Inflammatory macrophage treated with lipopolysaccharide for 1 hour (primary cell): ENCODE measurements at places on chromosomes 2 and 18.

DNA sequence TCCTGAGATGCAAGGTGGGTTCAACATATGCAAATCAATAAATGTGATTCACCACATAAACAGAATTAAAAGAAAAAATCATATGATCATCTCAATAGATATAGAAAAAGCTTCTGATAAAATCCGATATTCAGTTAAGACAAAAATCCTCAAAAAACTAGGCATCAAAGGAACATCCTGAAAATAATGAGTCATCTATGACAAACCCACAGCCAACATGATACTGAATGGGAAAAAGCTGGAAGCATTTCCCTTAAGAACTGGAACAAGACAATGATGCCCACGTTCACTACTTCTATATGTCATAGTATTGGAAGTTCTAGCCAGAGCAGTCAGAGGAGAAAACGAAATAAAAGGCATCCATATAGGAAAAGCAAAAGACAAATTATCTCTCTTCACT is 80.4 kb downstream of the MYO3B start:
- DNase-seq, result no peak

- DNase-seq, result no peak
Measured at GRCh38 chr2:30639836-30640235, 167.4 kb downstream of the CAPN13 start.

DNA sequence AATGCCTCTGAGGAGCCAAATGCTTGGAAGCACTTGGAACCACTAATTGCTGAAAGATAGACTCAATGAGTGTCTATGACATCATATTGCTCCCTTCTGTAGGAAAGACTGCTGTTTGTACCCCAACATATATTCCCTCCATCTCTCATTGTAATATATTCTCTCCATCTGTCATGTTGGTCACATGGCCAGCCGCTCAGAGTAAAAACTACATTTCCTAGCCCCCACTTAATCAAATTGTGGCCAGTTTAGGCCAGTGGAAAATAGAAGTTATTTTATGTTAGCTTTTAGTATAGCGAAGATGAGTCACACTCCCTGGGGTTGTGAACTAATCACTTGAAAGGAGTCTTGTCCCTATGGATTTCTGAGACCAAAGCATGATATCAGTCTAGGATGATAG is 160.2 kb downstream of the HNMT start:
- no peak for DNase-seq

- no peak for DNase-seq
Measured at GRCh38 chr18:76952747-76953146, 130.4 kb downstream of the ZNF236 start.

- DNase-seq, result no peak
Measured at GRCh38 chr2:210250622-210251021, 25.4 kb upstream of the ACADL start.

DNA sequence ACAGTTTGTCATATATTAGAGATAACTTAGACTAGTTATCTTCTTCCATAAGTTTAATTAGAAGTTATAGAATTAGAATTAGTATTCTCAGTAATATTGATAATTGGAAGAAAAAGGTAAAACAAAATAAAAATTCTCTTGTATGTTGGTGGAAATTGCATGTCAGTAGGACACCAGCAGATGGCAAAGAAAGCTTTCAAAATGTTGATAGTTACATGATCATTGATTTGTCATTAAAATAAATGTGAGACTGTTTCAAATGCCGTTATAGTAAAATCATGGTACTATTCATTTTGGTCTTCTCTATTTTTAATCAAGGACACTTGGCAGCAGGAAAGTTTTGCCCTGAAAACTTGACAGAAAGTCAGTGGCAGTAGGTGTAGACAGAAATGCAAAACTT is 270.2 kb downstream of the TGIF1 start:
- DNase-seq, result no peak

GRCh38 chr2:160517731-160518130 is 24.1 kb upstream of the RBMS1 start:
- DNase-seq, result no peak

GRCh38 chr18:48828691-48829442 is 121.9 kb downstream of the SMAD7 start:
- DNase-seq, result no peak

DNA sequence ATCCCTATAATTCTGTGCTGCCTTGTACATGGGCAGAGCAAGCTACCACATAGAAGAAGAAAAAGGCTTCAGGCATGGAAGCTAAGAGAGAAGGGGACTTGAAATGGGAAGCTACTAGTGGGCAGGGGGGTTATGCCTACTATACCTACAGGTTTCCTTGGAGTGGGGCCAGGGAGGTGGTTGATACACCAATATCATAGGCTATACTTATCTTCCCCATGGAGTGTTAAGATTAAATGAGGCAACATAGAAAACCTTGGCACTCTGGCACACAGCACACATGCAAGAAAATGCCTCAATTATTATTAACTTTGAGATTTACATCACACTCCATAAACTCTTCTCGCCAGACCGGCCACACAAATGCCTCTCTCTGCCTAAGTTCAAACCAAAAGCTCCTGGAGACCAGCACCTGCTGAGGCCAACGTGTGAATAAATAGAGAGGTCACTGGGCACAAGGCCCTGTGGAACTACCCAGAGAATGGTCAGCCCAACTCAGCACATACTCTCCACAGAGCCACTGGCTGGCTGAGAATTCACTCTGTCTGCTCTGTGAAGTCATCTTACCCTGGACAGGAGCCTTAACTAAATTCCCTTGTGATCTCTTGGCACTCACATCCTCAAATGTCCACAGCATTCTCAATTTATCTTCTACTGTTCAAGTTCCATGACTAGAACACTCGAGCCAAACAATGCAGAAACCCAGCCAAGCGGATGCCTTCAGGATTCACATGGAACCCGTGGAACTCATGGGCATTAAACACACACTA is 498.7 kb downstream of the BCL11A start:
- DNase-seq, result no peak

DNA sequence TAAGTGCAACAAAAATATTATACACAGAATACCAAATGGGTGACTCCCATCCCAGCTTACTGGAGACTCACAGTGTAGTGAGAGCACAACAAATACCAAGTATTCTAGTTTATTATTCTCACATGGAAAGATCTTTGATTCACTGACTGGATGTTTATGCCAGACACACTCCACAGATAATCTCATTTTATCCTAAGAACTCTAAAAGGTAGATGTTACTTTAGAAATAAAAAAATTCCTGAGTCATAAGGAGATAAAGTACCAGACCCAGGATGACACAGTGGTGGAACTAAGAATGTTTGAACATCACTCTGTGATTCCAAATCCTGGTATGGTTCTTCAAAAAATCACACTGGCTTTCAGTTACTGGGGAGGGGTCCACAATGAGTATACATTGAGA is 136.2 kb downstream of the CDH2 start:
- no peak for DNase-seq

GRCh38 chr2:155872396-155872795 is 460.1 kb downstream of the NR4A2 start:
- no peak for DNase-seq

- no peak for DNase-seq
Measured at GRCh38 chr18:48597671-48598070, 58.8 kb downstream of the CTIF start.

GRCh38 chr2:174595116-174595809 is 2.3 kb downstream of the WIPF1 start:
- no peak for DNase-seq
